Fibroblast of skin of abdomen (primary cell): ENCODE measurements at places on chromosomes 11 and 22.

DNA sequence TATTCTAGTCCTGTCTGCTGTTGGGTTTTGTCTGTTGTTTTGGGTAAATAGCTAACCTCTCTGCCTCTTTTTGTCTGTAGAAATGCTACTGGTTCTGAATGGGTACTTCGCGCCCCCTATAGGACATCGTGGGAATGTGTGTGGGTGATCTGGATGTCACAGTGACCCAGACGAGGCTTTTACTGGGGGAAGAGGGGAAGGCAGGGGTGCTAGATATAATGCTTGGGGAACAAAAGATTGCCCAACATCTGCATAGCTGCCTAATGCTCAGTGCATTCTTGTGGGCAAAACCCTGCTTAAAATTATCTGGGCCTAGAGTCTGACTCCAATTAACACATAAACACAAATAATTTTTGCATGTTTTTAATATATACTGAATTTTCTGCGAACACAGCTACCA is 57.7 kb downstream of the BMAL1 start:
- DNase-seq, result peak; percentile 75

- DNase-seq, result no peak
These were observed 54.9 kb downstream of the EXT2 start for GRCh38 chr11:44150401-44150800.

DNA sequence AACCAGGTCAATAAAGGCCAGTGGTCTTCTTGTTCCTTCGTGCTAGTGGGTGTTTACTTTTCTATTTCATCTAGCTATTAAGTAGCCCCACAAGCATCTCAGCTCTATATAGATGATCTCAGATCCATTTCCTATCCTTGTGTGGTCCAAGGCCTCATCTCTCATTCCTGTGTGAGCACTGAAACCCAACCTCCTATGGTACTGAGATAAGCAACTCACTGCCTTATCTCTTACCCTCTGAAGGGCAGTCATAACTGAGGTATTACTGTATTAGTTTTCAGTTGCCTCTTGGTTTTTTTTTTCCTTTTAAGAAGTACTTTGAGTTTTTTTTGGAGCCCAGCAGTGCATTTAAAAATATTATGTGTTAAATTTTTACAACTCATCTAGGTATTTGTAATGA is 28.3 kb downstream of the ACER3 start:
- no peak for DNase-seq

DNA sequence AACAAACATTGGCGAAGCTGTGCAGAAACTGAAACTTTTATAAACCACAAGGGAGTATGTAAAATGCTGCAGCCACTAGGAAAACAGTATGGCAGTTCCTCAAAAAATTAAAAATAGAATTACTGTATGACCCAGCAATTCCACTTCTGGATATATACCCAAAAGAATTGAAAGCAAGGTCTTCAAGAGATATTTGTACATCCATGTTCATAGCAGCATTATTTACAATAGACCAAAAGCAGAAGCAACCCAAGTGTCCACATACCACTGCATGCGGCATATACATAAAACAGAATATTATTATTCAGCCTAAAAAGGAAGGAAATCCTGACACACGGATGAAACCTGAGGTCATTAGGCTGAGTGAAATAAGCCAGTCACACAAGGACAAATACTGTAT is 85.8 kb downstream of the RELT start:
- DNase-seq, result no peak

DNA sequence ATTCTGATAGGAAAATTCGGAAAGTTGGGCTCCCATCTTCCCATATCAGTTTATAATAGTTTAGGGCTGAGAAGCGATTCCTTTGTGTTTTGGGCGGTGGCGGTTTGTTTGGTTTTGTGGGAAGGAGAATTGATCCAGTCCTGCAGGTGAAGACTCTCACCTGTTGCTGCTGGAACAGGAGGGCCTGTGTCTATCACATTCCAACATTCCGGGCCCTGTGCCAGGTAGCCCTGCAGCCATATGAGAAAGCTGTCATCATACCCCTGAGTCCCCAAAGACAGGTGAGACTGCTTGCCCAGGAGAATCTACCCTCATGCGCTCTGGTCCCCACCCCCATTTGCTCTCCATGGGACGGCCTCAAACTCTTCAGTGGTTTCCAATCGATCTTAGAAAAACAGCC is 62.1 kb downstream of the TRAF6 start:
- no peak for DNase-seq

DNA sequence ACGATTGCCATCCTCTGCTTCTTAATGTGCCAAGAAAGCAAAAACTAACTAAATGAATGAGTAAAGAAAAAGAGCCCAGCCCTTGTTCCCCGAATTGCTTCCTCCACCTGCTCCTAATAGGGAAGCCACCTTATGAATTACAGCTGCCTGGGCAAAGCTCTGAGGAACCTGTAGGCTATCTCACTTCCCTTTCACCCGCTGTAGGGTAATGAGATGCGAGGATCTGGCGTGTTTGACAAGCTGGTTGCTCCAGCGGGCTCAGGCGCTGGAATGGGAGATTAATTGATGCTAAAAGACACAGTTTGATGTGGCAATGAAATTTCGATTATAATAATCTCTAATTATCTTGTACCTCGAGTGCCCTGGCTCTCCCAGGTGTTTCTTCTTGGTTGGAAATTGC is 256.4 kb downstream of the NTM start:
- DNase-seq, result no peak

DNA sequence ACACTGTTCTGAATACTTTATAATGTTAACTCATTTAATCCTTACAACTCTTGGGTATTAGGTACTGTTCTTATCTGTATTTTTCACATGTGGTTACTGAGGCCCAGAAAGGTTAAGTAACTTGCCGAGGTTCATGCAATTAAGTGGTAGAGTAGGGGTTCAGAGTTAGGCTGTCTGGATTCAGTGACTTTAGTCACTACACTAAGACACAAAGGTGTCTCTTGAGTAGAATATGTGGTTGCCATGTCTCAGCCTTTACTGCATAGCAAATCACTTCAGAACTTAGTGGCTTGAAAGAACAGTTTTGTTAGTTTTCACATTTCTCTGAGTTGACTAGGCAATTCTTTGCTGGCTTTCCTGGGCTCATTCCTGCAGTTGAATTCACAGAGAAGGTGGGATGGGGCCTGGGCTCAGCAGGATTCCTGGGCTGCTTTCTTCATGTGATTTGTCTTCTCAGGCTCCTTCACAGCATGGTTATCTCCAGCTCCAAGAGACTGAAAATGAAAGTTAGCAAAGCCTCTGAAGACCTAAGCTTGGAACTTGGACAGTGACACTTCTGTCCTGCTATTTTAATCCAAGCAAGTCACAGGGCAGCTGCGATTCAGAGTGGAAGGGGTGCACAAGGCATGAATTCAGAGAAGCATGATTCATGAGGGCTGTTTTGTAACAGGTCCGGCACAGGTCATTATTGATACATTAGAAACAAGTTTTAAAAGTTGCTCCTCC is 68.3 kb downstream of the SPECC1L start:
- DNase-seq, result no peak

DNA sequence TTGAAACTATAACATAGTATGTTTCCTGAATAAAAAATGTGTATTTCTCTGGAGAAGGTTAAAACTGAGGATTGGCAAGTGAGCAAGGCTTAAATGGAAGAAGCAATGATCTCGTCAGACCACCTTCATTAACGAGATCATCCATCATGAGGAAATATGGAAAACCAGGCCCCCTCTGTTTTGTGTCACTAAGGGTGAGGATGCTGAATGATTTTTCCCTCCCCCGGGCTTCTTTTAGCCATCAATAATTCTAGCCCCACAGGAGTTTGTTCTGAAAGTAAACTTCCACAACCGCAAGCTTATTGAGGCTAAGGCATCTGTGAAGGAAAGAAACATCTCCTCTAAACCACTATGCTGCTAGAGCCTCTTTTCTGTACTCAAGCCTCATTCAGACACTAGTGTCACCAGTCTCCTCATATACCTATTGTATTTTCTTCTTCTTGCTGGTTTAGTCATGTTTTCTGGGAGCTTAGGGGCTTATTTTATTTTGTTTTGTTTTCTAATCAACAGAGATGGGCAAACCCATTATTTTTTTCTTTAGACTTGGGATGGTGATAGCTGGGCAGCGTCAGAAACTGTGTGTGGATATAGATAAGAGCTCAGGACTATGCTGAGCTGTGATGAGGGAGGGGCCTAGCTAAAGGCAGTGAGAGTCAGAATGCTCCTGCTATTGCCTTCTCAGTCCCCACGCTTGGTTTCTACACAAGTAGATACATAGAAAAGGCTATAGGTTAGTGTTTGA is 5.8 kb upstream of the HBE1 start:
- DNase-seq, result no peak

DNA sequence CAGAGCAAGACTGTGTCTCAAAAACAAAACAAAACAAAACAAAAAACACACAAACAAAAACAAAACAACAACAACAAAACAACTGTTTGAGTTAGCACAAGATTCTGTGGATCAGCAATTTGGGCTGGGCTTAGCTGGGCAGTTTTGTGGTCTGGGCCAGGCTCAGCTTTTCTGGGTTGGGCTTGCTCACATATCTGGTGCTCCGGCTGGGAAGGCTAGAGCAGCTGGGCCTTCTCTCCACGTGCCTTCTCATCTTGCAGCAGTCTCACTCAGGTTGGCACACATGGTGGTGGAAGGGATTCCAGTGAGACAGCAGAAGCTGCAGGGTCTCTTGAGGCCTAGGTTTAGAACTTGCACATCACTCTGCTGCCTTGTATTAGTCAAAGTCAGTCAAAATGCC is 35.7 kb downstream of the EIF3F start:
- DNase-seq, result no peak

GRCh38 chr11:19702620-19703019 is 10.0 kb upstream of the NAV2 start:
- DNase-seq, result no peak

GRCh38 chr11:115480611-115481010 is 23.6 kb downstream of the CADM1 start:
- no peak for DNase-seq

DNA sequence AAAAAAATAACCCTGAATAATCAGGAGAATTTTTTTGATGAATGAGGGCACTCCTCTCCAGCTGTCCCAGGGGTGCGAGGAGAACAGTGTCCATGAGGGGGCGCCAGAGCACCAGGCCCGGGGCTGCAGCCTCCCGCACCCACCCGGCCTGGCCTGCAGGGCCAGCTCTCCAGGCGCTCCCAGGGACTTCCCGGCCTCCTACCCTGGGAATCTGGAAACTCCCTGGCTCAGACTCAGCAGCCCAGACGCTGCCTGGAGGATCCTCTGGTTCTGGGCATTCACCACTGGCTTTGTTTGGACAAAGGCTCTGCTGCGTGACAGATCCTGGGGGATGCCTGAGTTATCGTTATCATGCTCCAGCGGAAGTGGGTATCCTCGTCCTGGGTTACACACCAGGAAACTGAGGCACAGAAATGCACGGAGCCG is 31.0 kb downstream of the MCM5 start:
- DNase-seq, result peak; percentile 92

- peak; percentile 67 for DNase-seq
These were observed 6.1 kb downstream of the WNT7B start for GRCh38 chr22:45970705-45971407.

DNA sequence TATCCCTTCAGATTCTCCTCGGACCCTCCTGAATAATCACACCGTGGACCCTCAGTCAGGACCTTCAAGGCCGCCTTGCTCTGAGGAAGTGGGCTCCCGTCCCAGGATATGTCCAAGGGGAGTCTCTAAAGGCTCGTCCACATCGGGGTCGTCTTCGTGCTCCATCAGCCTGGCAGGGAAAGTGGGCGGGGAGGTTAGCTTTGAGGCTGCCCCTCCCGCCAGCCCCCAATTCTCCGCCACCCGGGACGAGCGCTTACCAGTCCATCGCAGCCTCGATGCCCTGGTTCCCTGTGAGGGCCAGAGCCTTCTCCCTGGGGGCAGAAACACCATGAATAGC is 472 bp downstream of the UBXN1 start:
- DNase-seq, result no peak

DNA sequence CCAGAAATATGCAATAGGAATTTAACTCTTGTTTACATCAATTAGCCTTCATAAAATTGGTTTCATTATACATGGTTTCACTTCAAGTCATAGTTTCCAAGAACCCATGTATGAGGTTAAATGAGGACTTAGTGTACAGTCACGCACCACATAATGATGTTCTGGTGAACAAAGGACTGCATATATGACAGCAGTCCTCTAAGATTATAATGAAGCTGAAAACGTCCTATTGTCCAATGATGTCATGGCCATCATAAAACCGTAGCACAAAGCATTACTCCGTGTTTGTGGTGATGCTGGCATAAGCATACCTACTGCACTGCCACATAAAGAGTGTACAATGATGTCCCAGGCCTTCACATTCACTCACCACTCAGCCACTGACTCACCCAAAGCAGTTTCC is 31.1 kb downstream of the SMCO4 start:
- no peak for DNase-seq

DNA sequence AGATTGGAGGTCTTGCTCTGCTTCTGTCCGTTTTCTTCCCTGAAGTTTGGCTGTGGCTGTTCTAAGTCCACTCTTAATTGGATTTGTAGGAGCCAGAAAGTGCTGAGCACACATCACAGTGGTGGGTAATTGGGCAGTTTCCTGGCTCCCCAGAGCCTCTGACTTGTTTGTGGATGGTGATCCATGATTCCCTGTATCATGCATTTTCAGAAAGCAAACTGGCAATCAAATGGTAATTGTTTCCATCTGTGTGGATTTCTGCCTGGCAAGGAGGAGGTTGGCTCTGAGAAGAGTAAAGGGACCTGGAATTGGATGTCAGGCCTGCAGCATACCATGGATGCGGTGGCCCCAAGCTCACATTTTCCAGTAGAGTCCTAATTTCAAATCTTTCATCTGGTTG is 49.5 kb downstream of the PPFIBP2 start:
- DNase-seq, result no peak

DNA sequence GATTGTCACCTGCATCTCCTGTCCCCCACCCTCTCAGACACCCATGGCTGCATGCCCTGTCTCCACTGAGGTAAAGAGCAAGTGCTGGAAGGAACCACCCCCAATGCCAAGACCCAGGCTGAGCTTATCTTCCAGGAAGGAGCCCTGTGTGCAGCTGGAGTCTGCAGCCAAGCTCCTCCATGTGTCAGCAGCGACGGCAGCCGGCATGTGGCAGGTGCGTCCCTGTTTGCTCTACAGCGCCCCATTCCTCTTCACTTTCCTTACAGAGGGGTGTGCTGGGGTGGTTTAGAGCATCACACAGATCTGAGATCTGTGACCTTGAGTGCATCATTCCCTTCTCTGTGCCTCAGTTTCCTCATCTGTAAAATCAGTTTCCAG is 7.7 kb upstream of the MN1 start:
- no peak for DNase-seq

DNA sequence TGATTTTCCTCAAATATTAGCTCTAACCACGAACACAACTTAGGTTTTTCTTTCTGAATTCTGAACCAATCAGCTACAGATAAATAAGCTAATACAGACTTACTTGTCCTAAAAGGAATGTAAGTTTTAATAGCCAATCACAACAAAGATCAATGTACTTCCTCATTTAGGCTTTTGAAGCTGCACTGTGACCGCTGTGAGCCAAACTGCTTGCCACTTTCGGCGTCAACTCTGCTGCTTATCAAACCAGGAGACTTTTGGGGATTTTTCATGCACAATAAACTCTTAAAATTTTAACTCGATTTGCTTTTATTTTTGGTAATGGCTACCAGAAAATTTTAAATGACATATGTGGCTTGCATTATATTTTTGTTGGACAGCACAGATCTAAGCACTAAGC is 92.5 kb downstream of the TMPRSS5 start:
- DNase-seq, result no peak

- DNase-seq, result no peak
These were observed 47.7 kb upstream of the FADD start for GRCh38 chr11:70155386-70155785.
